ENCODE measurements at places on chromosomes 12 and 14.

GRCh38 chr12:69107541-69107940 is 131.8 kb upstream of the CPSF6 start:
- no peak for DNase-seq
- no peak overlapping the region for H3K4me3 ChIP-seq
- H3K27me3 ChIP-seq, result no peaks in the 10 kb centered on the region
- H3K27ac ChIP-seq, result no peak overlapping the region
- no peaks in the 10 kb centered on the region for H3K36me3 ChIP-seq

GRCh38 chr14:76763096-76764041 is 2.1 kb downstream of the VASH1 start:
- DNase-seq, result no peak
- H3K27me3 ChIP-seq, result no peaks in the 10 kb centered on the region
- H3K4me1 ChIP-seq, result peaks cover 20% of the 10 kb centered on the region
- H3K27ac ChIP-seq, result no peak overlapping the region

GRCh38 chr12:14395074-14395778 is 29.7 kb downstream of the ATF7IP start:
- DNase-seq, result no peak
- H3K4me3 ChIP-seq, result peak overlapping the region; percentile 13
- no peaks in the 10 kb centered on the region for H3K27me3 ChIP-seq
- peaks cover 59% of the 10 kb centered on the region for H3K4me1 ChIP-seq
- H3K27ac ChIP-seq, result peak overlapping the region; percentile 62

GRCh38 chr12:3542156-3542555 is 51.2 kb downstream of the PRMT8 start:
- H3K27me3 ChIP-seq, result no peaks in the 10 kb centered on the region
- H3K36me3 ChIP-seq, result no peaks in the 10 kb centered on the region
- H3K27ac ChIP-seq, result no peak overlapping the region
- H3K4me1 ChIP-seq, result no peaks in the 10 kb centered on the region
- DNase-seq, result no peak

DNA sequence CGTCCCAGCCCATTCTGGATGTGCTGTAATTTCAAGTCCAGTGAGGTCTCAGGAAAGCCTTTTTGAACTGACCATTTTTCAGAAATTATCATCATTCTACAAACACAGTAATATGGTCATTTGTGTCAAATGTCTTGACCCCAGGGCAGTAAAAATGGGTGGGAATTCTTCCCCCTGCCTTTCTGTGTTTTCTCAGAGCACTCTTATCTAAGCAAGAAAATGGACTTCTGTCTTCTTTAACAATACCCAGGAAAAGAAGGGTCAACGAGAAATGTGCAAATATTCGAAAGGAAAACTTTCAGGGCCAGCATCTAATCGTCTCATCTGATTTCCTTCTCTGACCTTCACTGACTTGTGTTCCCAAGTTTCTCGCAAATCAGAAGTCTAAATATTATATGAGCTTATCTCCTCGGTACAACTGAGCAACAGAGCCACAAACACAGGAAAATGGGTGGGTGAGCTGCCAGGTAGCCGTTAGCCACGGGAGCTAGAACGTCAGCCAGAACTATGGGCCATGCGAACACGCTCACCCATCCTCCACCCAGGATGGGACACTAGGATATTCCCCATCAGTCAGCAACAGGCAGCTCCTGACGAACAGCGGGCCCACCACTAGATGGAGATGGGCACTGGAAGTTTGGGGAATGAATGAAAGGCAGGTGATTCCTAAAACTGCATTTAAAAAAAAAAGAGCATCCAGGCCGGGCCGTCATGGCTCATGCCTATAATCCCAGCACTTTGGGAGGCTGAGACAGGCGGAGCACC is 57.1 kb downstream of the VWF start:
- H3K4me3 ChIP-seq, result no peak overlapping the region
- H3K36me3 ChIP-seq, result no peaks in the 10 kb centered on the region
- DNase-seq, result no peak

DNA sequence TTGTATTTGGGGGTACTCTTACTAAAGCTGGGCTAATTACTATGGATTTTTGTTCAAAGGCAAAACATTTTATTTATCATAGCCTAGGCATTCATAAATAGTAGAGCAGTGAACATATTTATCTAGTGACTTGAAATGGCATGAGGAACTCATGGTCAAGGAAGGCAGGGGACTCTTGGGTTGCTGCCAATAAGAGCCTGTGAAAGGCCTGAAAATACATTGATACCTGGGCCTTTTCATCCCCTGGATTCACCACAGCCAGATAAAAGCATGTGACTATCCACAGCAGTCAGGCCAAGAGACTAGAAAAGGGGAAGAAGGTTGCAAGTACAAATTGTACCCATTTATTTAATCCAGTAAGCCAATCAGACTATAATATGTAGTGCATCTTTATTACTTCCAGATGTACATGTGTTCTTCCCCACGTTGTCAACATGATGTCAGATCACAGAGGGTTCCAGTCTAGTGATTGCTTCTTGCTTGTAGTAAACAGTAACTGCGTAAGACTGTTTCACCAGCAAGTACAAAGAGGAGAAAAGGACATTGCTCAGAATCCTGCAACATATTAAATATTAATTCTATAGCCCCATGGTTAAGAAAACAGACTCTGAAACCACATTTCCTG is 409.7 kb downstream of the NOVA1 start:
- no peaks in the 10 kb centered on the region for H3K36me3 ChIP-seq
- no peak overlapping the region for H3K27ac ChIP-seq
- H3K4me3 ChIP-seq, result no peak overlapping the region
- H3K4me1 ChIP-seq, result no peaks in the 10 kb centered on the region
- no peaks in the 10 kb centered on the region for H3K27me3 ChIP-seq
- no peak for DNase-seq

DNA sequence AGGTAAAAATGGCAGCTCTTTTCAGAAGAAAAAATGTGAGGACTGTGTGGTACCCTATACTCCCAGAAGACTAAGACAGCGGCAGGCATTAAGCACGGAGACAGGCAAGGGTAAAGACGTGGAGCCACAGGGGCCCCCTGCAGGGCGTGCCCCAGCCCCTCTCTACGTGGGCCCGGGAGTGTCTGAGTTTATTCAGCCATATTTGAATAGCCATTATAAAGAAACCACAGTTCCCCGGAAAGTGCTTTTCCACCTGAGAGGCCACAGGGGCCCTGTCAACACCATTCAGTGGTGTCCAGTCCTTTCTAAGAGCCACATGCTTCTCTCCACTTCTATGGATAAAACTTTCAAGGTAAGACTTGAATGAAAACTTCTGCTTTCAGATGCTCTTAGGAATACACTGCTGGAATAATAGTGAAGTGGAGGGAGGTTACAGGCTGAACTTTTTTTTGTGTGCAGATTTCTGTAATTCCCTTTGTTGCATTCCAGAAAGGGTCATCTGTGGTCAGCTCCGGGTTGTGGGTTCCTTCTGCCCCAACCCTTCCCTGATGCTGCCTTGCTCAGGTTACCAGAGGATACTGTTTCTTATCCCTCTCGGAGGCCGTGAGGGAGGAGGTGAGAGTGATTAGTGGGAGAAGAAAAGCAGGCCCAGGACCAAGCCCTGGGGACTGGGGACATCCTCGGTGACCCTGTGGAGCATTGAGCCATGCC is 58.4 kb downstream of the SLC25A47 start:
- H3K27ac ChIP-seq, result no peak overlapping the region
- peaks cover 9% of the 10 kb centered on the region for H3K36me3 ChIP-seq
- H3K4me1 ChIP-seq, result peaks cover 15% of the 10 kb centered on the region
- H3K4me3 ChIP-seq, result no peak overlapping the region
- H3K27me3 ChIP-seq, result no peaks in the 10 kb centered on the region

DNA sequence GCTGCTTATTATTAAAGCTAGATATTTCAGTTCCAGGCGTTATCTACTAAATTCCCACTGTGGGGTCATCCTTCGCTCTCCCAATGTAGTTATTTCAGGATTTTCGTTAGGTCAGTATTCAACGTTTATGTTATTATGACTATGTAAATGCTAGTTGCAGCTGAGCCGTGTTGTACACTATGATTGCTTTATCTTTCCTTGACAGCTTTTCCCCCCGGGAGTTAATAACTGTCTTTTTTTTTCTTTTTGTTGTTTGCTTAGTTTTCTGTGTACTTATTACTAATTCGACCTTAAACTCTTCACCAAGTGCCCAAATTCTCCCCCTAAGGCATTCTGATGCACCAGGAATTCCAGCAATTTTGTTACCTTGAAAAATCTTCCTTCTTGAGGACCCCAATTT is 48.5 kb downstream of the SUDS3 start:
- H3K4me3 ChIP-seq, result no peak overlapping the region
- no peak overlapping the region for H3K27ac ChIP-seq
- no peak for DNase-seq
- no peaks in the 10 kb centered on the region for H3K4me1 ChIP-seq
- H3K36me3 ChIP-seq, result no peaks in the 10 kb centered on the region
- no peaks in the 10 kb centered on the region for H3K27me3 ChIP-seq

- H3K4me1 ChIP-seq, result no peaks in the 10 kb centered on the region
- DNase-seq, result no peak
- no peak overlapping the region for H3K4me3 ChIP-seq
- no peak overlapping the region for H3K27ac ChIP-seq
- H3K27me3 ChIP-seq, result no peaks in the 10 kb centered on the region
These were observed 92.9 kb downstream of the EFCAB11 start for GRCh38 chr14:89861630-89862029.

GRCh38 chr12:110543252-110543959 is 39.7 kb downstream of the PPTC7 start:
- DNase-seq, result no peak
- no peaks in the 10 kb centered on the region for H3K27me3 ChIP-seq
- peaks cover 56% of the 10 kb centered on the region for H3K36me3 ChIP-seq
- no peak overlapping the region for H3K4me3 ChIP-seq
- peak overlapping the region; percentile 17 for H3K27ac ChIP-seq
- H3K4me1 ChIP-seq, result no peaks in the 10 kb centered on the region

GRCh38 chr12:83676781-83677295 is 990.1 kb downstream of the TMTC2 start:
- H3K27ac ChIP-seq, result no peak overlapping the region
- H3K4me3 ChIP-seq, result no peak overlapping the region
- H3K27me3 ChIP-seq, result no peaks in the 10 kb centered on the region
- no peak for DNase-seq
- H3K36me3 ChIP-seq, result no peaks in the 10 kb centered on the region

DNA sequence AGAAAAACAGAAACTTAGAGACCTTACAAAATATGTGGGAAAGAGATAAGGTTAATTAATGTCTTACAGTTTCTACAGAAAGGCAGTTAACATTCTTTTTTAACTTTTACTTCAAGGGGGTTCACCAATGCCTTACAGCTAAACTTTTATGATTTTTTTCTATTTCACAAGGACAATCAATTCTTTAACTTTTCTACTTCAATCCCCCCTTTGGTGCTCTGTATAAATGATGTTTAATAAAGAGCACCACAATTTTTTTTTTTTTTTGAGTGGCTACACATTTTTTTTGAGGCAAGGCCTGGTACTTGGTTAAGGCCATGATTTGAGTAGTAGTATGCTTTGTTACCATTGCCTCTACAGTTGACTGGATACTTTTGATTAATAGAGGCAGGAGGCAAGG is 279.6 kb downstream of the PRKD1 start:
- no peak for DNase-seq
- H3K4me1 ChIP-seq, result no peaks in the 10 kb centered on the region
- no peak overlapping the region for H3K27ac ChIP-seq
- H3K36me3 ChIP-seq, result no peaks in the 10 kb centered on the region

DNA sequence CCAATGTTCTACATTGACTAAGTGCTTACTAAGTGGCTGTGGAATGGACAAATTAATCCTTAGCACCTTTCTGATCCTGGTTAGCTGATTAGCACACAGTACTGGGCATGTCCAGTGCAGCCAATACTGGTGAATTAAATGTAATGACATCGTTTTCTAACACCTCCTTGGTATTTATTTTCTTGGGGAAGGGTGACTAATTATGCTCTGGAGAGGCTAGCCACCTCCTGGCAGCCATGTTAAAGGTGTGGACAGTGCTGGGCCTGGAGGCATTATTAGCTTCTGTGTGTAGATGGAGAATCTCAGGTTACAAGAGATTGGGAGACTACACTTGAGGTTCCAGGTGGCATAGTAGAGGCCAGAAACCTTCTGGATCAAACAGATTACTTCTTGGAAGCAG is 230.9 kb upstream of the DDHD1 start:
- no peak overlapping the region for H3K4me3 ChIP-seq
- H3K27me3 ChIP-seq, result no peaks in the 10 kb centered on the region
- DNase-seq, result no peak

DNA sequence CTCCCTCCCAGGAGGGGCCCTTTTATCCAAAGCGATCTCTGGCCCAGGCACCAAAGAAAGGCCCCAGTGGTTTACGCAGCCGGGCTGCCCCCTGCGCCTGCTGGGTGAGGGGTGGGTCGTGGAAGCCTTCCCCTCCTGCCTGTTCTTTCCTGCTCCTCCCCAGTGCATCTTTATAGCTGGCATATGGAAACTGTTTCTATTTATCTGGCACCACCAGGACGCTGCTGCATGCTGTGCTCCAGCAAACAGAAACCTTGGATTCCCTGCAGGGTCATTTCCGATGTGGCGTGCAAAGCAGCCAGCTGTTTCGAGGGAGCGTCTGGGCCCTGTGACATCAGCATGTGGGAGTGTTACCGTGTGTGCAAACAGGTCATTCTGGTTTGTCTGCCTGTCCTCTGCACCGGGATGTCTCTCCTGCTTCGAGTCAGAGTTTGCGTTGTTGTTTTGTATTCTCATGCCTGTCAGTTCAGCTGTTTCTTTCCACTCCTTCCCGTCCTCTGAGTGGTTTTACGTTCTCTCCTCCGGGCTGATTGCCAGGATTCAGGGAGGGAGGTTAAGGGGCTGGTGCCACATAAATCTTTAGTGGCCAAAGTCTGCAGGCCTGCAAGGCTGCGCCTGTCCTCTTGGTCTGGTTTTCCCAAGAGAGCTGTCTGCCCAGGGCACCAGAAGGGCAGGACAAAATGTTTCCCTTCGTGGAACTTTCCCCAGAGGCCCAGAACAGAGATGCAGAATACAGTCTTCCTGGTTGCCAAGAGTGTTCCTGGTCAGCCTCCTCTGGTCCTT is 24.6 kb downstream of the TPCN1 start:
- H3K4me1 ChIP-seq, result peaks cover 3% of the 10 kb centered on the region
- H3K36me3 ChIP-seq, result peaks cover 62% of the 10 kb centered on the region
- no peak overlapping the region for H3K4me3 ChIP-seq
- no peaks in the 10 kb centered on the region for H3K27me3 ChIP-seq
- no peak for DNase-seq

GRCh38 chr14:93146119-93146518 is 30.4 kb upstream of the ITPK1 start:
- no peak for DNase-seq
- H3K27me3 ChIP-seq, result no peaks in the 10 kb centered on the region
- no peak overlapping the region for H3K27ac ChIP-seq

- no peaks in the 10 kb centered on the region for H3K36me3 ChIP-seq
- H3K27me3 ChIP-seq, result no peaks in the 10 kb centered on the region
- no peaks in the 10 kb centered on the region for H3K4me1 ChIP-seq
These were observed 294.9 kb downstream of the FOXN3 start for GRCh38 chr14:89121968-89122620.

Data from B cell (primary cell).